ENCODE measurements at places on chromosomes 2 and 18.

DNA sequence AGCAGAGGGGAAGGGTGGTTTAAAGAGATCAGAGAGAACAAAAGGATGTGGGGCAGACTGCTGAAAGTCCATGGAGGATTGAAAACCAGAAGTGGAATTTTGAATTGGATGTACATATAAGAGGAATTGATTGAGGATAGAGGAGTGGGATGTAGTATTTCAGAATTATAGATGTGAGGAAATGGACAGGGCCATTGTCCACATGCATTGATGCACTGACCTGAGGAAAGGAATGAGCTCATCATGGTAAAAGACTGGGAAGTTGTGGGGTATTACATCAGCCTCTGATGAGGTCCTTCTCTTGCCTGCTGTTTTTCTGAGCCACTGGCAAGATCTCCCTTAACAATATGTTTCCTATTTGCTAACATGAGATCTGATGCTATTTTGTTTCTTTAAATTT lies 365.7 kb upstream of the FANCL start:
- DNase-seq, result no peak

DNA sequence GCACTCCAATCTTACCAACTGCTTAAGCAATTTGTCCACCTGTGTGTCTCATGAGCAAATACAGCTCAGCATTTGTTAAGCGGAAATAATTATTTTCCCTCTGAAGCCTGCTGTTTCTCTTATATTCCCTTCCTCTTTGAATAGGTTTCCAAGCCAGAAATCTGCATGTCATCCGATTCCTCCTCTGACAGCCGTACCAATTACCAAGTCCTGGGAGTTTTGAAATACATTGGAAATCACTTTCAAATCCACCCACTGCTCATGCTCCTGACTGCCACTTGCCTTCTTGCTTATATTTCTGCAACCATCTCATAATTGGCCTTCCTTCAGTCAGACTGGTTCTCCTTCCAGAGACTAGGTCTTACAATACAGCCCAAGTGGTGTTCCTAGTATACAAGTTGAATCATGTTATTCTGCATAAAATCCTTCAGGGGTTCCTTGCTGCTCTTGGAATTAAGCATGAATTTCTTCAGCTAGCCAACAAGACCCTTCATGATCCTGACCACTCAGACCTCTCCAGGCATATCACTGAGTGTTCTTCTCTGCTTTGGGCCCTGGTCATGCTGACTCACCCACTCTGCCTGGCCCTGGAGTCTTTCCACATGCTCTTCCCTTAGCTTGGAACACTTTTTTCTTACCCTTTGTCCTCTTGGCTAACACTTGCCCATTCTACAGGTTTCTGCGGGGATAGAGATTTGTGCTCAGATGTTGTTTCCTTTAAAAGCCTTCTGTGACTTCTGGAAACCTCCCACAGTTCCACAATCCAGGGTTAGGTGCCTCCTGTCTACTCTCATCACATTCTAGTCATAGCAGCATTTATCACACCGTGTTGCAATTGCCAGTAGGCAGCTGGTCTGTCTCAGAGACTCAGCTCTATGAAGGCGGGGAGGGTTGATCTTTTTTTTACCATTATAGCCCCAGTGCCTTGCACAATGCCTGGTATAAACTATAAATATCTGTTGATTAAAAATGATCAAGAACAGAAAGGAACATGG lies 157.6 kb downstream of the ARL6IP6 start:
- DNase-seq, result no peak

- no peak for DNase-seq
Observed at GRCh38 chr2:101442042-101442666, 32.8 kb downstream of the RFX8 start.

GRCh38 chr2:60383401-60384143 lies 169.9 kb downstream of the BCL11A start:
- DNase-seq, result no peak

DNA sequence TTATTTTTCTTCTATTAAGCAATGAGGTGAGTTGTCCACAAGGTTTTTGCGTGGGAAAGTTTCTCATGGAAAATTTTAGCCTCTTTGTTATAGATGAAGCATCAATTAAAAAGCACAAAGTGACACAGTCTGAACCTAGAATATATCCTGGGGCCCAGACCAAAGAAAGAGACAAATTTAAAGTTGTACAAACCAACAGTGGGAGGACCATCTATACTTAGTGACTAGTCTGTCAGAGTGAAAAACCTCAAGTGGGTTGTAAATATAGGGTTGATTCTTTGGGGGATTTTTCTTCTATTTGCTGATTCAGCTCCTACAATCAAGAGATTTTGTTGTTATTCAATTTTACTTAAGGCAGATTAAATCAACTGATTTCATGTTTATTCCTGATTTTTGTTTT lies 256.2 kb downstream of the SATB2 start:
- DNase-seq, result no peak

DNA sequence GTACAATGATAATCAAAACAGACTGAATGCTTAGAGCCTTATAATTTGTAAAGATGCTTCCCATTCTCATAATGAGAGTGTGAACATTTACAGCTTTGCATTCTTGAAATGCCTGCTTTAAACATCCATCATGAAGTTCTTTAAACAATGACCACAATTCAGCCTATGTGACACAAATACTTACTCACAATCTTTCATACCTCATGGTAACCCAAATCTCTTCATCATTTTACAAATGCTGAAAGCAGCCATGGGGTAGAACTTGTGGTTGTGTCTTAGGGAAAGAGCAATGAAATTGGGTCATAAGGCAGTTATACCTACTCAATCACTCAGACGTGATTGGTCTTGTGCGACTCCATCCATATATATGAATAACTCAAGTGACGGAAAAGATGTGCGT lies 140.7 kb downstream of the RND3 start:
- no peak for DNase-seq

- DNase-seq, result peak; percentile 59
Observed at GRCh38 chr2:157492189-157492773, 48.4 kb upstream of the CYTIP start.

- DNase-seq, result no peak
Observed at GRCh38 chr2:202327858-202328257, 48.3 kb upstream of the BMPR2 start.

GRCh38 chr2:74374509-74375205 lies 5.5 kb downstream of the DCTN1 start:
- no peak for DNase-seq

DNA sequence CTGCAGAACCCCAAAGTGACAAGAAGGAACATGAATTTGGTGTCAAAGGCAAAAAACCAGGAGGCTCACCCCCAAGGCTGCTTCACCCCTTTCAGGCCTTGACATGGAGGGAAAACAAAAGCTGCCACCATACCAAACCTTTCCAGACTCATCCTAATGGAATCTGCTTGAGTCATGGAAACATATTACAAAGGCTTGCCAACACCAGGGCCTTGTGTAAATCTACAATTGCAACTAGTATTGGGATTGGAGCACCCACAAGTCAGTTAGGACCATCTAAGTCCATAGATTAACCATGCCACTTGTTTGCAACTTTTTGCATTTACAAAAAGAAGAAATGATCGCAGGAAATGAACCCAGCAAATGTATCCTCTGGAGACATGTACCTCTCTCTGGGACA lies 297.6 kb downstream of the CDCA7 start:
- no peak for DNase-seq
